ENCODE measurements at places on chromosomes 1 and 21. TPM values are rescaled to one million over a fixed set of nuclear protein-coding genes. Genes with fewer than 3 reads are reported as not detected.

Gene CYP4X1
- total RNA-seq: 6.3 TPM

Gene NUF2
- 5.3 TPM for total RNA-seq

Gene SLAMF7
- total RNA-seq: not detected

Gene PODN
- not detected for total RNA-seq

Gene MAST2
- 17.2 TPM for total RNA-seq

Gene REN
- total RNA-seq: not detected

Gene SERTAD4
- total RNA-seq: 1.1 TPM

Gene MEX3A
- total RNA-seq: 8.8 TPM

Gene HSF2BP
- 0.65 TPM for total RNA-seq

Gene SPRR2G
- not detected for total RNA-seq

Gene MIGA1
- 16.1 TPM for total RNA-seq

Data from dermis blood vessel endothelial cell (primary cell).